ENCODE measurements at places on chromosomes 6 and 20.

GRCh38 chr6:74439123-74439811 lies 743.3 kb downstream of the CD109 start:
- no peak for DNase-seq

GRCh38 chr20:4342609-4343008 lies 327.3 kb upstream of the RNF24 start:
- no peak for DNase-seq

DNA sequence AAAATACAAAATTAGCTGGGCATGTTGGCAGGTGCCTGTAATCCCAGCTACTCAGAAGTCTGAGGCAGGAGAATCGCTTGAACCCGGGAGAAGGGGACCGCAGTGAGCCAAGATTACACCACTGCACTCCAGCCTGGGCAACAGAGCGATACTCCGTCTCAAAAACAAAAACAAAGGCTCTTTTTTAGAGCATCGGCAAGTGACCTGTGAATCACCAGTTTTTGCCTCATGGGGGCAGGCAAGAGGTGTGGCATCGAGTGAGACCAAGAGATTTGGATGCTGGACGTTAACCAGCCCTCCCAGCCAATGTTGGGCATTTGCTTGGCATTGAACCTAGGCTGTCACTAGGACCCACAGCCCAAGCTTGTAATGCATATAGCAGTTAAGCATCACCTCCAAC lies 14.6 kb upstream of the CDK5RAP1 start:
- DNase-seq = peak; percentile 62

DNA sequence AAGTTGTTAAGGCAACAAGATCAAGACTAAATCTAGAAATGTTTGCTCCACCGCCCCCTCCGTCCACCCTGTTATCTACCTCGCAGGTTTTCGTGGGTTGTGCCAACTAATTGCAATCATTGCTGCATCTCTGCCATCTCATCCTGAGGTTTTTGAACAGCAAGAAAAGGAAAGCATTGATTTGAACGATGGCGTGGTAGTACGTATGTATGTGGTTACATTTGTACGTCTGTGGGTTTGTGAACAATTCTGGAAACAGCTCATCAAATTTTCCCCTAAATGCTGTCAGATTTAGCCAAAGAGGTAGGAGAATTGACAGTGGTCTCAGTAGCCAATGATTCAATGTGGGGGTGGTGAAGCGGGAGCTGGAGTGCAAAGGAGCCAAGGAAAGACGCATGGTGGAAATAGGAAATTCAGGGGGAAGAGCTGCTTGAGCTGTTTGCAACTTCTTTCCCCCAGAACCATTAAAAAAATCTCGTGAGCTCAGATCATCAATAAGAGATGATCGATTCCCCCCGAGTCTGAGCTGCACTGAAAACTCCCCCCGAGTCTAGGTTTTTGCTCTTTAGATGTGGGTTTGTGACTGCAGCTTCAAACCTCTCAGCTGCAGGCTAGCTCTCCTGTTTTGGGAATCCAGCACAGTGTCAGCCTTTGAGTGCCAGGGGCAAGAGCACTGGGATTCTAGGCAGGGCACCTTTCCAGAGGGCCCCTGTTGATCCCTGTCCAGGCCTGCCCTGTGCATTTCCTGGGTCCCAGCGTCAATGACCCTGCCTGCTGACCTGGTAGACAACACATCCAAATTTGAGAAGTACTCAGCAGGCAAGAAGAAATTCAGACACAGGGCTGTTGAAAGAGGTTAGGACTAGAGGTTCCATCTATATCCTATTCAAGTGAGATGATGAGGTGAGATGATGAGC lies 72.6 kb upstream of the LY86 start:
- DNase-seq = no peak

DNA sequence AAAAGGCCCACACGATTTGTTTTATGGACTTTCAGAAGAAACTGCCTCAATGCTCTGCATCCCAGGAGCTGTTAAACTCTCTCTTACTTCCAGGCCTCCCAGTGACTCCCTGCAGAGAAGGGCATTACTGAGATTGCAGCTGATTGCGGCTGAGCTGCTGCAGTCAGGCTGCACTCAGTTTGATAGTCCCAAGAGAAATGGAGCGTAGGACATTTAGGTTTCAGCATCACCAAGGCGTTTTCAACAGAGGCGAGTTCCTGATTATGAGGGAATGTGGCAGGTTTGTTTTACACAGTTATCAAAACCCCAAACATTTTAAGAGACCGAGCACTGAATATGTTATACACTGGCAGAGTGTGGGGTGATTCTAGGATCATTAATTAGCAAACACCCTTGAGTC lies 145.6 kb downstream of the TBX18 start:
- DNase-seq = peak; percentile 73

DNA sequence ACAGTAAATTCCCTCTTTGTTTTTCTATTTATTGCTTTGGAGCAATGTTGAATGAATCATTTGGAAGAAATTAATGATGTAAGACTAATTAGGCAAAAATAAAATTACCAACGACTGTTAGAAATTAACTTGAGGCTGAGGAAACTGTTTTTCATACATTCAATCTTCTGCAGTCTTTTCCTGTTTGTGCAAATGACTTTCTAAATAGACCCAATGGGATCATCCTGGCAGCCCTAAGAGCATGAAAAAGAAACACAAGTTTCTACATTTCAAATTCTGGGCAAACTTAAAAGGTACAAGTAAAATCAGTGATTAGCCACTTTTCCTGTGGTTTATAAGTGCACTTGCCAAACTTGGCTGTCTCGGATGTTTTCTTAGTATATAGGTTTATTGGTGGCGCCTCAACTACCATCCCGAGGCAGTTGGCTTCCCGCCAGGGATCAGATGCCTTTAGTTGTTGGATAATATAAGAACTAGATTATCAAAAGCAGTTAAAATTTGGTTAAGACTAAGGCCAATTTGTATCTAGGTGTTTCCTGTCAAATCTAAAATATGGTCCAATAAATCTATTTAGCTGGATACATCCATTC lies 181.2 kb downstream of the ISM1 start:
- no peak for DNase-seq

GRCh38 chr6:125831659-125832058 lies 40.9 kb downstream of the NCOA7 start:
- no peak for DNase-seq
